ENCODE measurements at places on chromosomes 2 and 18.

DNA sequence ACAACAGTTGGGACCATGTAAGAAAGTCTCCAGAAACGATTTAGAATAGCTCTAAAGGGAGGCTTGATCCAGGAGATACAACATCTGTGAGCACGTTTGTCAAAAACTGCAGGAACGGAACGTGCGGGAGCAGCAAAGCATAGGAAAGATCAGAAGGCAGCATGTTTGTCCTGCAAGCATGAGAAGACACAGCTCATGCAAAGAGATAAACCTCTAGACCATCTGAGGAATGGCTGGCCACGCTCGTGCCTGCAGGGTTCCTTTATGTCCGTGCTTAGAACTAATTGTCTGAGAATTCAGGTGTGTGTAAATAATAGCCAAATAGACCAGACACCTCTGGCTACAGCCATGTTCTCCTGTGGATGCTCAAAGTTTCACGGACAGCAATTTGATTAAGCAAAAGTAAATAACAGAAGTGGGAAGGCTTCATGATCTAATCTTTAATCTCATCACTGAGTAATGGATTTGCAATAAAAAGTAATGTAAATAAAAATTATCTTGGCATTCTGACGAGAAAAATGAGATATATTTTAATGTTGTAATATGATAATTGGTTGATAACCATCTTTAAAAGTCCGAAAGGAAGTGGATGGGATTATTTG, 534.8 kb upstream of the CDH7 start:
- DNase-seq: no peak

GRCh38 chr2:97717613-97717995, 4.2 kb downstream of the ZAP70 start:
- DNase-seq: no peak

DNA sequence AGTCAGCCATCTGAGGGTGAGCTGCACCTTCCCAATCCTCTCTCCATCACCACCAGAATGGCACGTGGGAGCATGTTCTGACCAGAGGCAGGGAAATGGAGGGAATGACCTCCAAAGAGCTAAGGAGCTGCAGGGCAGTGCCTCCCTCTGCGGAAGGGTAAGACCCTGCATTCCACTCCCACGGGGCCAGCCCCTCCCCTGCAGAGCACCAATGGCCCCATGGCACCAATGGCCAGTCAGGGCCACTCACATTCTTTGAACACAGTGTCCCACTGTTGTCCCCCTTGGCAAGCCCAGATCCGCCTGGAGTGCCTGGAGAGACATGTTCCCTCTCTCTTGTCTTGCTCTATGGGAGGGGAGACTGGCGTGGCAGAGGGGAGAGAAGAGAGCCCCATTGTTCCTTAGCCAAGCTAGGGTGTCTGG, 164.4 kb downstream of the TNS1 start:
- no peak for DNase-seq

DNA sequence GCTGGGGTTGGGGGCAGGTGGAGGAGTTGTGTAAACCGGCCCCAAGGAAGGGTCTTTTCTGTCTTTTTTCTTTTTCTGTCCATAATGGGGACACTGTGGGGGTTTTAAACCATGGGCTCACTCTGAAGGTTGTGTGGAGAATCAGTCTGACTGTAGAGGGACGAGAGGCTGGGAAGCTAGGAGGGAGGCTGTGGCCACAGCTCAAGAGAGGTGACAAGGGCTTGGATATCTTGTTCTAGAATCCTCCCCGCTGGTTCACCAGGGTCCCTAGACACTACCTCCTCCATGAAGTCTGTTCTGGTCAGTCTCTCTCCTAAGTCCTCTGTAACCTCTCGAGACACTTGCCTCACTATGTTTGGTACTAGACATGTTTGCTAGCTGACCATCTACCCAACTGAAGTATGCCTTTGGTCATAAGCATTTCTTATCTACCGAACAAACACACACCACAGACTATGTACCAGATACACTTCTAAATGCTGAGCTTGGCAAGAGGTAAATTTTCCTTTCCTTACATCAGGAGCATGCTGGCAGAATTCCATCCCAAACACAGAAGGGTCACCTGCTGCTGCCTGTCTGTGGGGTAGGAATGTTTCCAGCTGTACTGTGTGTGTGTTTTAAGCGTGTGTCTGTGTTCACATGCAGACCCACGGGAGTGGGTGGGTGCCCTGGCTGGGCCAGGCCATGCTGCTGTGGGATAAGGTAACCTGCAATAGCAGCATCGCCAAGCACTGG, 69.6 kb upstream of the MGAT4A start:
- no peak for DNase-seq

DNA sequence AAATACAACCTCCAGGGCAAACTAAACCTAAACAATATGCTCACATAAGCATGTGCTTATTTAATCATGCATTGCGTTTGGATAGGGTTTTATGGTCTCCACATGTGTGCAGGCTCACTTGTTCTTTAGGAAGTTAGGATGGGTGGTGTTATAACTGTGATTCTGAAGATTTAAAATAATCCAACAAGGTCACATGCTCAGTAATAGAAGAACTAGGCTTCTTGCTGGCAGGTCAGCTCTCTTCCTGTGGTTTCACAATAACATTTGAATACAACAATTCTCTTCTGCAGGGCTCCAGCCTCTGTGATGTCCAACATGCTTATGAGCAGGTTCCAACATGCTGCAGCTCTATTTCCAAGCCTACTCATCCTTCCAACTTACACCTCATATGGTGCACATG, 84.0 kb downstream of the MYL12B start:
- no peak for DNase-seq
